ENCODE measurements at places on chromosomes 2 and 18. TPM values are rescaled to one million over a fixed set of nuclear protein-coding genes. Genes with fewer than 3 reads are reported as not detected.

The AMER3 gene
- total RNA-seq: 0.09 TPM

- DNase-seq: peak; percentile 62
These were observed at the start of gene ADGRF3 for GRCh38 chr2:26346454-26347053. ADGRF3 (minus strand) TSS chr2:26346789; CDS start chr2:26346234, 555 bp downstream.

- DNase-seq: no peak
These were observed 33.6 kb downstream of the TTC32 start for GRCh38 chr2:19868224-19868623.

The KCNG3 gene
- total RNA-seq: 0.09 TPM

GRCh38 chr18:25658476-25658875 is 306.5 kb upstream of the ZNF521 start:
- no peak for DNase-seq

DNA sequence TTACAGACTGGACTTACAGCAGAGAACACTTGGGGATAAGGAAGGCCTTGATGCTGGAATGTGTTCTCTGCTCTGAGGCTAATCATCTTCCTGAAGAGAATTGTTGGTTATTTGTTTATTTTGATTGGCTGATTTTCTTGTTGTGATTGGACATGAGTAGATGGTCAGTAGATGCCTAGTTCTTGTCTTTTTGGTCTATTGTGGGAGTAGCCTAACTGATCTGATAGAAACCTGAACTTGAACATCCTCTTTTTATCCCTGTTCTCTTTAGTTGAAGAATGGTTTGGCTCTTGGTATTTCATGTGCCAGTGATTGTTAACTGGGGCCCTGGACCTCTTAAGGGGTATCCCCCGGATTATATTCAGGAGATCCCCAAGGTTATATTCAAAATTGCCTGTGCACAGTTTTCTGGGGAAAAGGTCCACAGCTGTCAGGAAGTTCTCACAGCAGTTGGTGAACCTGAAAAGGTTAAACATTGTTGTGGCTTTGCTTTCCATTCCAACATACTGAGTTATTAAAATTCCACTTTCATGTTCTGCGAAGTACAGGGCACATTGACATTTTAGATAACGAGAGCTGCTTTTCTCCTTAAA is 13.6 kb downstream of the TWSG1 start:
- DNase-seq: no peak

- DNase-seq: no peak
These were observed 44.9 kb downstream of the FIGN start for GRCh38 chr2:163690896-163691295.

The PRKAG3 gene
- total RNA-seq: 19.3 TPM

The TMEM198 gene
- 1.2 TPM for total RNA-seq

DNA sequence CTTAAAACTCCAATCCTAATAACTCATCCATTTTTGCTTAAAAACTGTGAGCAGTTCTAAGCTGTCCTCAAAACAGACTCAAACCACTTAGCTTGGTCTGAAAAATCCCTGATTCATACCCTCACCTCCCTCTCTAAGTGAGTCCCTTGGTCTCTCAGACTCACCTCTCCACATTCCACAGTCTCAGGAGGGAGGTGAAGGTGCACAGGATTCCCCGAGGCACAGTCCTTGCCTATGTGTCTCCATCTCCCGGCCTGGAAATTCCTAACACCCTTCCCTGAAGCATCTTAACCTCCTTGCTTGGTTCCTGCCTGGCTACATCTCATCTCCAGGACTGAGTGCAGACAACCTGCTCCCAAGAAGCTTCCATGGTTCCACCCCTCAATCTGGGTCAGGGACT is 45.0 kb downstream of the CYRIA start:
- no peak for DNase-seq

DNA sequence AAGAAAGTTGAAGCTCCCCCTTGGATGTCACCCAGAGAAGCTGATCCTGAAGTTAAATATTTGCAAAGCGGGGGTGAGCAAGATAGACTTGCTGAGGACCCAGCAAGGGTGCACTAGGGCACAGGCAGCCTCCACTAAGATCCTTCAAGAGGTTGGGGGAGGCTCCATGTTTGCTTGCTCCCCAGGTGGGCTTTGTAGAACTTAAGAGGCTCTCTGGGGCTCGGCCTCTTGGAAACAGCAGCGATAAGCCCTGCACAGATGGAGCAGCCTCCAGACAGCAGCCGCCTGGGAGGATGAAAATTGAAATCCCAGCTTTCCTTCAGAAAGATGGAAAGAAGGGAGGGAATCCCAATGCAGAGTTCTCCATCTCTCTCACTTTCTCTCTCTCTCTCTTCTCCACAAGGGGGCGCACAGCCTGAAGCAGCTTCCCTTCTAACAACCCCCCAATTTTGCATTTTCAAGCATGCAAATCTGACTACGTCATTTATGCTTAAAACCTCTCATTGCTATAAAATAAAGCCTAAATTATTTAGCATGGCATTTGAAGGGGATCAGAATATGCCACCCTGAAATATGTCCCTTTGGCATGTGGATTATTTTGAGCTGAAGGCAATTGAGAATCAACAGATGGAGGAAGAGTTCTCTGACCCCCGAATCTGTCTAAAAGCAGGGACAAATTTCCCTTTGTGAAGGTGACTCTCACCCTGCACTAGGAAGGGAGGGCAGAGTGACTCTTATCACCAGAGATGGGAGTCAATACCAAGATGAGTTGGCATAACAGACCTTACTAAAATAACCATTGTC is 185.7 kb upstream of the KLHL29 start:
- no peak for DNase-seq

DNA sequence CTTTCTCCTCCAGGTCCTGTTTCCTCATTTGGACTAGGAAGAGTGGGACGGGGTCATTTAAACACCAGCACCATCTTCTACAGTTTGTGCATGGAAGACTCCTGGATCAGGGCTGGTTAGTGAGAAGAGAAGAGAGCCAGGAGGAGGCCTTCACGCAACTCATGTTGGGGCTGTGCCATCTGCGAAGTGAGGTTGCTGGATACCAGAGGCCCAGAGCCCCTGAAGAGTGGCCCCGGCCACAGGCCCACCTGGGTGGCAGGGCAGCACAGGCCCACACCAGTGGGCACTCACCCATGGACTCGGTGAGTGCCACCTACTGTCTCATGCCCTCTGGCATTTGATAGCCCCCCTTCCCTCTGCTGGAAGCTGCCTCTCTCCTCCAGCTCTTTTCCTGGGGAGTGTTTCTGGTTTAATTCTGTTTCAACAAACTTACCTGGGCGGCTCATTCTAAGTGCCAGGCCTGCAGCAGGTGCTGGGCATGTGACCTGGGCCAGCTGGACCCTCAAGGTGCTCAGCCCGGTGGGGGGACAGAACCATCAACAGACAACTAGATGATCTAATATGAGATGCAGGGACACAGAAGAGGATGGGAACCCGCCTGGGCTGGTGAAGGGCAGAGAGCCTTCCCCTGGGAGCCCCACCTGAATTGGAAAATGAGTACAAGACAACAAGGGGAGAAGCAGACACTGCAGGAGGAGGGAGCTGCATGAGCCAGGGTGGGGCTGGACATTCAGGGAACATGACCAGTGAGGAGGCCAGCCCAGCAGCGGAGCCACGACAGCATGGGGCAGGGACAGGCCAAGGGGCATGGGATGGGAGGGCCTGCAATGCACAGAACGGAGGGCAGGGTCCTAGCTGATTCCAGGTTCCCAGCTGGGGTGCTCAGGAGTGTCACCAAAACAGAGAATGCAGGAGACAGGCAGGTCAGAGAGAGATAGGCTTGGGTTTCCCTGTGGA is 70.6 kb downstream of the MARCO start:
- no peak for DNase-seq

- peak; percentile 91 for DNase-seq
These were observed 154.6 kb downstream of the CCDC74A start for GRCh38 chr2:131682122-131682944.
